ENCODE measurements at places on chromosomes 3 and 15.
A peak's percentile ranks its signal among the peaks of the same experiment; 100 is the strongest.

DNA sequence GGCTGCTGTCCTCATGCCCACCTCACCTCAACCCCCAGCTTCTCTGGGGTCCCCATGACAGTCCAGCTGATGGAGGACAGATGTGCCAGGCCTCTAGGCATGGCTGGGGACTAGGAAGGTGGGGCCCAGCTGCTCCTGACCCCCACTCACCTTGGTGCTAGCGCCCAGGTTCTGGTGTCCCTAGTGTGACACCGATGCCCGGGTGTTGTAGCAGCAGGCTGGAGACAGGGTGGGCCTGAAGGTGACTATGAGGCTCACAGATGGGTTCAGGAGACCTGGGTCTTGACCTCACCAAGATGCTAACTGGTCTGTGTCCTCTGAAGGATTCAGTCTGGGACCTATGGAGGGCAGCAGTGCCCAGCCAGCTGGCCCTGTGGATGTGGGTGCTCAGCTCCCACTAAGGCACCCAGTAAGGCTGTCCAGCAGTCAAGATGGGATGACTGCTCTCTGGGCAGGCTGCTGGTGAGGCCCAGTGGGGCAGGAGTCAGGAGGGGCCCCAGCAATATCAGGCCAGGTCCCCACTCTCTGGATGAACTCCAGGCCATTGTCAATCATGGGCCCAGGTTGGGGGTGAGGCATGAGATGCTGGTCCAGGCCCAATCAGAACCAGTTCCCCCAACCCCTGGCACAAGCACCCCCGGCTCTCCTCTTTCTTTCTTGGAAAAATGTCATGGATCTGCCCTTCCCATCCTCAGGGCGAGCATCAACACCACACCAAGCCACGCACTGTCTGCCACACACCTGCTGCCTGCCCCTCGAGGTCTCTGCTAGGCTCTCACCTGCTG lies 33.0 kb downstream of the ALDH1L1 start:
- no peak for DNase-seq

GRCh38 chr3:108589998-108590323 lies 439 bp downstream of the DZIP3 start:
- DNase-seq, result no peak

- DNase-seq, result peak; percentile 43
Observed at GRCh38 chr15:83919319-83919830, 265.5 kb downstream of the ADAMTSL3 start.

DNA sequence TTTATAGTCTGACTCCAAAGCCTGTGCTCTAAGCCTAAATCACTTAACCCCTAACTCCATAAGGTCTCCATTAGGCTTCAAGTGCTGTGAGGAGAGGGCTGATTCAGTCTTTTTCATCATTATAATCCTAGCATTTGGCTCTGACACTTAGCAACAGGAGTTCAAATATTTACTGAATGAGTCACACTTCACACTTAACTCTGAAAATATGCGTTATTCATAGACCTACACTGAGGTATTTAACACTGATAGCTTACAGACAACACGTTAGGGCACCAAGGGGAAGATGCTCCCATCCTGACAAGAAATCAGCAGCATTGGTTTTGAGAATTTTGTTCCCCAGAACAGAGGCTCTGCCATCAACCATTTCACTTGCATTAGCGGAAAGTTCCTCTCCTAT lies 53.5 kb downstream of the MSL2 start:
- DNase-seq, result peak; percentile 88

- no peak for DNase-seq
Observed at GRCh38 chr3:1855841-1856240, 242.8 kb upstream of the CNTN4 start.

GRCh38 chr3:179819379-179819778 lies 166.5 kb downstream of the USP13 start:
- no peak for DNase-seq

All from iris pigment epithelial cell (primary cell).